ENCODE measurements at places on chromosomes 6 and 20. TPM values are rescaled to one million over a fixed set of nuclear protein-coding genes. Genes with fewer than 3 reads are reported as not detected.

GRCh38 chr6:90472716-90473115 is 114.2 kb downstream of the MAP3K7 start:
- DNase-seq: no peak
- no peaks in the 10 kb centered on the region for H3K36me3 ChIP-seq
- no peak overlapping the region for H3K27ac ChIP-seq
- H3K4me1 ChIP-seq: no peaks in the 10 kb centered on the region
- H3K27me3 ChIP-seq: no peaks in the 10 kb centered on the region

GRCh38 chr6:29552512-29553051 is 7.0 kb downstream of the UBD start:
- no peak overlapping the region for H3K4me3 ChIP-seq
- no peaks in the 10 kb centered on the region for H3K36me3 ChIP-seq
- peaks cover 13% of the 10 kb centered on the region for H3K27me3 ChIP-seq

GRCh38 chr6:117425431-117426153 is at the start of gene ROS1:
Gene ROS1 (minus strand): TSS chr6:117425942. CDS start chr6:117425656, 286 bp downstream.
- H3K27ac ChIP-seq: no peak within 1 kb of the TSS
- DNase-seq: no peak
- no peak within 1 kb of the TSS for H3K4me3 ChIP-seq
- no peaks in the 10 kb centered on the region for H3K4me1 ChIP-seq
- no peaks in the 10 kb centered on the region for H3K36me3 ChIP-seq

Gene C20orf144
- not detected for total RNA-seq

Gene TOX2
- total RNA-seq: 4.8 TPM

Data from thyroid gland (tissue), 4 donors.